Stimulated activated CD8-positive, alpha-beta memory T cell treated with anti-CD3 and anti-CD28 coated beads, Interleukin-4, amount 100 ng/mL, for 48 hours (primary cell): ENCODE measurements at places on chromosomes 16 and 17.

- DNase-seq, result no peak
Observed at GRCh38 chr17:38401459-38401858, 26.8 kb upstream of the ARHGAP23 start.

DNA sequence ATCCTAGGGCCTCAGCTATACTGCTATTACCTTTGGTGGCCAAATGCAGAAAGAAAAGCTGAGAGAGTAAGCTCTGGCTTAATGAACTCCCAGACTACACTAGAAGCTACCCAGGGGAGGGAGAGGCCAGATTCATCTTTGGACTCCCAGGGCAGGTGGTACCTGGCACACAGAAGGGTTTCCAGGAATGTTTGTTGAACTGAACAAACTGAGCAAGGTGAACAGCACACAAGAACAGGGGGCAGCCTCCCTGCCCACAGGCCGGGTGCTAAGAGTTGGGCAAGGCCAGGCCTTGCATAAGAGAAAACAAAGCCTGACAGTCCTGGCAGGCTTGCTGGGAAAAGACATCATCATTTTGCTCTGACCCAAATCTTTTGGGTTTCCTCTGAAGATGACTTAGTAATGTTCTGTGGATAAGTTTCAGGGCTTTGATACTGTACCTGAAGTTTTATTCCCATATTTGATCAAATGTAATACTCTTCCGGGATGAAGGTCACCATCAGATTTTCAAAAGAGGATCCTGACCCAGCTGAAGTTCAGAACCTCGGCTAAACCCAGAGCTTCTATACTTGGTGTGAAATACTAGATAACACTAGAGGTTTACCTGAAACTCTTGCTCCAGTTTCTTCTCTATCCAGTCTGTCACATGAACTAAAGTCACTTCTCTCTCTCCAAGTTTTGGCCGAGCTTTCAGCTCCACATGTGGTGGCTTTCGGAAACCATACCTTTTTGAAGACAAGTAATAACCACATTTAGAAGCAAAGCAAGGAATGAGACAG, 20.5 kb upstream of the ERN1 start:
- DNase-seq, result no peak

DNA sequence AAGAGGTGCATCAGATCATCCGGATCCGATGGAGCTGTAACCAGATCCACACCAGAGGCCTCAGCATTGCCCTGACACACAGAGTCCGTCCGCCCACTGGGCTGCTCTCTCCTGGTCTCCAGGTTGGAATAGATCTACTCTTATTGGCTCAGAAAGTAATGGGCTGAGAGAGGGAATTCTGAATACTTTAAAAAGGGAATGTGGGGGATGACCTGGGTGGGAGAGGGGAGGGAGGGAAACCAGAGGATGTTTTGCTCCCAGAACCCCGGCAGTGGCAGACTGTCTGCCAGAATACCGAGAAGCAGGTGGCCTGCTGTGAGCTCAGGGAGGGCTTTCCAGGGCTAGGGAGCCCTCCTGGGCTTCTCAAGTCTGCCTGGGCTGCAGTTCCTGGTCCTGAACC, 126.5 kb downstream of the ENGASE start:
- DNase-seq, result no peak

- DNase-seq, result no peak
Observed at GRCh38 chr17:37720989-37721388, 23.9 kb downstream of the HNF1B start.

DNA sequence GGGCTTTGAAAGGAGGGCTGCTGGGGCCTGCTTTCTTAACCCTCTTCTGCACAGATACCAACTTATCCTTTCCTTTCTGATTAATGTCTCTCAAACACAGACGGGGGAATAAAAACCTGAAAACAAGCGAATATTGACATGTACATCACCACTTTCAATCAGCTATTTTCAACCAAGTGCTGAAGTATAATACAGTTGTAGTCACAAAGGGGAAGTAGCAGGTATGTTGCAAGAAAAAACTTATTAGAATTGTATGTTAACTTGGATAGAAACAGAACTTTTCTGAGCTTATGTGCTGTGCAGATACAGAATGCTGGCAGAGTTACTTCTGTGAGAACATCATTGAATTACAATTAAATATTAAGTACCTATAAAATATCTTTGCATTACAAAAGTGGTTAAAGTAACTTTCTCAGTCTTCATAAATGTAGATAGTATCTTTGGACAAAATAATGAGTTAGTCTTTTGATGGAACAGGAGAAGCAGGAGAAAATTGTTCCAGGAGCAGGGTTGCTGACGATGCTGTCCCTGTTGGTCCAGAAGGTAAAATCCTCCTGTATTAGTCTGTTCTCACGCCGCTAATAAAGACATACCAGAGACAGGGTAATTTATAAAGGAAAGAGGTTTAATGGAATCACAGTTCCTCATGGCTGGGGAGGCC, 59.5 kb downstream of the RPTOR start:
- DNase-seq, result no peak

DNA sequence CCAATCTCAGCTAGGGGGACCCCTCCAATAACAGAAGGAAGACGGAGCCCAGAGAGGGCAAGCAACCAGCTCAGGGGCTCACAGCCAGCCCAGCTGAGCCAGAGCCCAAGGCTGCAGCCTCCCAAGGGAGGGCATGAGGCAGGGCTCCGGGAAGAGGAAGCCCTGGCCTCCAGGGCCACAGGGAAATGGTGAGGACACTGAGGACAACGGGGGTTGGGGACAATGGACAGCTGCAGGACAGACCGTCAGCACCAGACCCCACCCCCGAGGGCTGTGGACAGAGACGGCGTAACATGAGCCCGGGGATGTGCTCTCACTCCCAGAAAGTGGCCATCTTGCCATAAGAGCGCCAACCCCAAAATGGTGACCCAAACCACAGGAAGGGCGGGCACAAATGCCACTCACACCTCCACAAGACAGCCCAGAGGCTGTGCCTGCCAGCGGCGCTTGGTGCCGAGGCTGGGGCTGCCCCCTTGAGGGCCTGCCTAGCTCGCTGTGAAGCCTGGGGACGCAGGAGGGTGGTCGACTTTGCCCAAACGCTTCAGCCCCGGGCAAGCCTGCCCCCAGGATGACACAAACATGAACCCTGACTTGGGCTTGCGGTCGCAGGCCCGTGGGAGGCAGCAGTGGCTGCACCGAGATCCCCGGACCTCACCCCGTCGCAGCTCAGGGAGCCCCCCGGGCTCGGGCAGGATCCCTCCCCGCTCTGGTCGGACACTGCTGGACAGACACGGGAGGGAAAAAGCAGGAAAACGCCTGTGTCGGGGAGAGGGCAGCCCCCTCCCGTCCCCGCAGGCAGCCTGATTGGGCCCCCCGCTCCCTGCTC, 10.5 kb downstream of the PIMREG start:
- no peak for DNase-seq

DNA sequence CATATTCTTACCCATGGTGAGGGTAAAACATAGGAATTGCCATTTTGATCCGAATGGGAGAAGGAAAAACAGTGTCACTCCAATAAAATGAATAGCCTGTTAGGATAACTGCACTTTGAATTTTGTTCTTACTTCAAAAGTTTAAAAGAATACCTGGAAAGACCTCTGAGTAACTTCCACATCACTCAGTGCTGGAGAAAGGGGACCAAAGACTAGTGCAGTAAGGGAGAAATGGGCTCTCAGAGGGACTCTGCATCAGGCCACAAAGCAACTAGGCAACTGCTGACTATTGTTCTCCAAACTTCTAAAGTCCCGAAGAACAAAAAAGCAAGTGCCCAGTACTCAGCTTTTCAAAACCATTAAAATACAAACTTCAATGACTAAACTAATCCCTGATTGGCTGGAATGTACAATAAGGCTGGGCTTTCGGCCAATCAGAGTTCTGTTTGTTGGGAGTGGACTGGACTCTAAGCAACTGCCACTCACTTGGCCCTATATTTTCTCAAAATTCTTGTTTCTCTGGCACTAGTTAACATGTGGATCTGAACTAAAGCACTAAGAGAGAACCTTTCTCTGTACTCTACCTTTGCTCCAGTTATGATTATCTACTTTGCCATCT, 6.2 kb downstream of the DNAJC7 start:
- DNase-seq, result no peak

- DNase-seq, result no peak
Observed at GRCh38 chr16:85525420-85526184, 87.5 kb upstream of the GSE1 start.

DNA sequence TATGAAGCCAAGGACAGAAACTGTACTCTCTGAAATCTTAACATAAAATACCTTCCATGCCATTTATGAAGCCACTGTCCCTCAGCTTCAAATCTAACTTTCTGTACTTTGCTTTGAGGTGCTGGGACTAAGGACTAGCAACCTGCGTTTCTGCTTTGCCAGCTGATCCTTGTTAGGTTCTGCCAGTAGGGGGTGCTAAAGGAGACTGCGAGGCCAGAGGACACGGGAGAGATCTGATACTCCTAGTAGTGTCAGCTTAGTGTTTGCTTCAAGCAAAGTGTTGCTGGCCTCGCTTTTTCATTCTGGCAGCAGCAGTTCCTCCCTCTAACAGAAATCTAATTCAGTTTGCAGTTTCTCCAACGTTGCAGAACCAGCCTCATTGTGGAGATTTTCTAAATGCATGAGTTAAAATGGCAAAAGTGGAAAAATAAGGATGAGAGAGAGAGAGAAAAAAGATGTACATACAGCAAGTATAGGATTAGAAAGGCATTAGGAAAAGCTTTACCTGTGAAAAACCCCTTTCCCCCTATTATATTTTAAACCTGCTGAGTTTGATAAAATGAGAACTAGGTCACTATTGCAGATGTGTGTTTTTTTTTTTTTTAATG, 297.5 kb downstream of the CA10 start:
- DNase-seq, result peak; percentile 39

DNA sequence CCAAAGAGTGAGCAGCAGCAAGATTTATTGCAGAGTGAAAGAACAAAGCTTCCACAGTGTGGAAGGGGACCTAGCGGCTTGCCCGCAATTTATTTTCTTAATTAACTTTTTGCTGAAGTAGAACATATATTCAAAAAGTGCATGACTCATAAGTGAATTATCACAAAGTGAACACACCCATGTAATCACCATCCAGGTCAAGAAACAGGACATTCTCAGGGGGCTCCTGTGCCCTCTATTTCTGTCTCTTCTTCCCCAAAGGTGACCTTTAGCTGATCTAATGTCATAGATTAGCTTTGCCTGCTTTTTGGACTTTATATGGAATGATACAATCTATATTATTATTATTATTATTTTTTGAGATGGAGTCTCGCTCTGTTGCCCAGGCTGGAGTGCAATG, 19.9 kb downstream of the ERAL1 start:
- DNase-seq, result no peak

DNA sequence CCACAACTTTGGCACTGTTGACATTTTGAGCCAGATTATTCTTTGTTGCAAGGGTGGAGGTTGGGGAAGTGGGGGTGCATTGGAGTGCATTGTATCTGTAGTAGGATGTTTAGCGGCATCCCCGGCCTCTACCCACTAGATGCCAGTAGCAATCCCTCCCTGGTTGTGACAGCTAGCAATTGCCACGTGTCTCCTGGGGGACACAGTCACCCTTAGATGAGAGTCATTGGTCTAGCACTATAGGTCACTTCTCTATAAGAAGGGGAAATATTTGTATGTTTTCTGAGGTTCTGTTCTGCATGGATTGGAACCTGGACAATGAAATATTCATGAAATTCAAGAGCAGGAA, 32.4 kb downstream of the MSI2 start:
- no peak for DNase-seq

DNA sequence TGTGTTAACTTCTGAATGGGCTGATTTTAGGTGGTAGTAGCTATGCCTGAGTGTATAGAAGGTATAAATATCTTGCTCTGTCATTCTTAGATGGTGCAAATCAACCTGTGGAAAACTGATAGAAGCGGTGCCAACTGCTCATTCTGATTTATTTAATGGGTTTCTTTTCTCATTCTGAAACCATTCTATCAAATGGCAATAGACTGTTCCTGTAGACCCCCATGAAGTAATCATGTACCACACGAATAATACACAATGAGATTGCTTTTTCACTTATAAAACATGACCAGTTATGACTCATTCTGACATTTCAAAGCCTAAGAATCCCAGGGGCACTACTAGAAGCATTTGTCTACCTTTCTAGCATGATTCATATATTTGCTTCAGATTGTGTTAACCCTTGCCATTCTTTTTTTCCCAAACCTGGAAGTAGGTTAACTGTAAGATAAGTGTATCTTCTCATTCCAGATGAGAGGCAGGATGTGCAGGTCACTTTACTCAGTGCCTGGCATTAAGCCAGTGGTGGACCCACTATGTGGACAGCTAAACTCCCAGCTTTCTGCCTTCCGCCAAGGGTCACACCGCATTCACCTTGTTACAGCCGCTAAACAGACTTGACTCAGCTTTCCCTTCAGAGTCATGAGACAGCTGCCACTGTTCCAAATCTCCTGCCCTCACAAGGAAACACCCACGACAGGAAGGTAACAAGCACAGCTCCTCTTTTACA, 16.4 kb upstream of the SLC16A11 start:
- DNase-seq, result peak; percentile 59

GRCh38 chr16:85850344-85850880, 48.5 kb upstream of the IRF8 start:
- no peak for DNase-seq

DNA sequence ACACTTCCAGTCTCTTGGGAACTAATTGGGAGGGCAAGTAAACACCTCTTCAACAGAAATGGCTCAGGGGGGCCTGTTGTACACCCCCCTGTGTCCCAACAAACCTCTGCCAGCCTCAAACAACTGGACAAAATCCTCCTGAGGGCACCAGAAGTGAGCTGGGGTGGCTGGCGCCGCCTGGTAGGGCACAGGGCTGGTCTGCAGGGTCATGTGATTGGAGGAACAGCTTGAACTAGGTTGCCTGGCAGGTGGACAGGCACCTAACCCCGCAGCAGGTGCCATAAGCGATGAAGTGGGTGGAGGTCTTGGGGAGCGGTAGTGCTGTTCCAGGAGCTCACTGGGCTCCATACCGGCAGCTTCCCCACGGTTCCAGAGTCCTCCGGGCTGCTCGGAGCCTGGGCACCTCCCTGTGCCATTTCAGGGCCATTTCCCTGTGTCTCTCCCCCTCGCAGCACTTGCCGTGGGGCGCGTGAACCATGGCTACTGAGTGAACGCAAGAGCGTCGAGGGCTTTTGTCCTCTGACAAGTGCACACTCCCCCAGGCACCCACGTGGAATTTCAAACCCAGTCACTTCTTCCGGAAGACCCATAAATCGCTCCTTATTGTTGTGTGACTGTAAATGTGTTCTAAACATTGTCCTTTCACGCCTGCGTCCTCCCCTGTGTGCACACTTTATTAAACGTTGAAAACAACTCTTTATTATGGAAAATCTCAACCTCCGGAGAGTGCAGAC, 101.5 kb downstream of the SEC14L1 start:
- DNase-seq, result no peak
